Adrenal gland (tissue), 19 donors: ENCODE measurements at places on chromosomes 4 and X.

- no peak for DNase-seq
Observed at GRCh38 chrX:153596981-153597750, 1.8 kb downstream of the CCNQ start.

DNA sequence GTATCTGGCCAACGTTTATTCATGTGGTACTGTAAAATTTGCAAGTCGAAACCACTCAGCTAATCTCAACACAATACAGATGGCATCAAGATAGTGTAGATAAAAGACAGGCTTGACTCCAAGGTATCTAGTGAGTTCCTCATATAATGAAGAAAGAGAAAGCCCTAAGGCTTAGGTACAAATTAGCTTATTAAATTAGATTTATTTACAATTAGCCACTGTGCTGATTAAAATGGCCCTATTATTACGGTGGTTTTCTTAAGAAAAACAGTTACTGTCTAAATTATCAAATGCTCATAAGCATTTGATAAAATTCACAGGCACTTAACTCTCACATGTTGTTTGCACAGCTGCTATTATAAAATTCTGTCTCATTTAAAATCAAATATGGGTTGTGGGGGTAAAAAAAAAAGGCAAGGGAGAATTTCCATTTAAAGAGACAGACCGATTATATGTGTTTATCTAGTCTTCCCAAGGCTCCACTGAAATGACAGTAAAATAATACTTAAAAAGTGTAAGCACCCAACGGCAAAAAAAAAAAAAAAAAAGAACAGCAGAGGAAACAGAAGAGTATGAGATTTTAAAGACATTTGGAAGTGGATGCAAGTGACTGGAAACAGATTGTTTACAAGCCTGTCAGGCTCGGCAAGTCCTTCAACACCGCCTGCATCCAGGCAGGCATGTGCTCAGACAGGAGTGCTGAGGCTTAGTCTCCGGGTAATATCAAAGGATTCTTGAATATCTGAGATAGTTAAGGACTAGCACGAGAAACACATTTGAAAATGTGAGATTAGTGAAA, 55.1 kb downstream of the FAM13A start:
- no peak for DNase-seq

- DNase-seq: no peak
Observed at GRCh38 chr4:147076179-147076578, 130.5 kb upstream of the TTC29 start.

DNA sequence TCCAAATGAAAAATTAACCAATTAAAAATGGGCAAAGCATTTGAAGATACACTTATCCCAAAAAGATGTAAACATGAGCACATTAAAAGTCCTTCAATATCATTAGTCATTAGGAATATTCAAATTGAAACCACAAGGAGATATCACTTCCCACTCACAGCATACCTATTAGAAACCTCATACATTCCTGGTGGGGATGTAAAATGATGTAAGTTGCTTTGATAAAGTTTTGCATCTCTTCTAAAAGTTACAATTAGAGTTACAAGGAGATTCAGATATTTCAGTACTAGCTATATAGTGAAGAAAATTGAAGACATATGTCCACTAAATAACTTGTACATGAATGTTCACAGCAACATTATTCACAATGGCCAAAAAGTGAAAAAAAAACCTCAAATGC, 1109.3 kb upstream of the LCORL start:
- DNase-seq: no peak

GRCh38 chr4:98601708-98602107, 56.7 kb downstream of the TSPAN5 start:
- no peak for DNase-seq

GRCh38 chr4:38368613-38369012, 295.4 kb upstream of the KLF3 start:
- no peak for DNase-seq

DNA sequence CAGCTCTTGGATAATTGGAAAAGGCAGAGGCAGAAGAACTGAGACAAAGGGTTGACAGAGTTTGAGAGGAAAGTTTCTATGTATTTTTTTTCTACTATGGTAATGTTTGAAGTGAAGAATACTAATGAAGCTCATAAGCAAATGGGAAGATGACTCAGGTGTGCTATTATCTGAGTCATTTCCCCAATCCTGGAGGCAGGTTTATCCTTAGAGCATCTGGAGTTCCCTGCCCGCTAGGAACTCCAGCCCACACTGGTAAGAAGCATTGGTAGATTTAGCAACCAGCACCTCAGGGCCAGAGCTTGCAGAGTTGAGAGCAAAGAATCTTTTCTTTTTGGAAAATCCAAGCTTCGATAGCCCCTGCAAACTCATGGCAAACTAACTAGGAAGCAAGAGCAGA, 55.2 kb downstream of the DOCK11 start:
- DNase-seq: no peak

GRCh38 chr4:77510367-77510766, 95.3 kb upstream of the CXCL13 start:
- DNase-seq: no peak

DNA sequence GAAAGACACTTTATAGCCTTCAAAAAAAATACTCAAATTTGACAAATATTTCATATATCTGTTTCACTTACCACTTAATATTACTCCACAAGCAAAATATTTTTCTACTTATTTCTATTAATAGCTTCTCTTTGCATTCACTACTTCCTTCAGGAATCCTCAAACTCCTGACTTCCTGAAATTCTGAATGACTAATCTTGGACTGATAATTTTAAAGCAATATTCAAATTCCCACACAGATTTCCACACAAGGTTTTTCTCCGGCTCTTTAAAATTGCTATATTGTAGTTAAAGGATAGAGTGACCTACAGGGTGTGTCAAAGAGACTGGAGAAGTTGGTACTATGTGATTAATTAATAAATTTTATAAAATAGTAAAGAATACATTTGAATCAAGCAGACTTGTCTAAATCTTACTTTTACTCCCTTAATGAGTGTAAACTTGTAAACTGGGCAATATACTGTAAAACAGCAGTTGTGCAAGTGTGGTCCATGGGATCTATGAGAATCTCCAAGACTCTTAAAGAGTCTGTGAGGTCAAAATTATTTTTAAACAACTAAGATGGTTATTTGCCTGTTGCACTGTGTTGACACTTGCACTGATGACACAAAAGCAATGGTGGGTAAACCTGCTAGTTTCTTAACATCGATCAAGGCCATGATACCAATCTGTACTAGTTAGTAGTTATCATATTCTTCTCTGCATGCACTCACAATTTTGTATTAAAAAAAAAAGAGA, 44.5 kb downstream of the ANKRD17 start:
- no peak for DNase-seq

DNA sequence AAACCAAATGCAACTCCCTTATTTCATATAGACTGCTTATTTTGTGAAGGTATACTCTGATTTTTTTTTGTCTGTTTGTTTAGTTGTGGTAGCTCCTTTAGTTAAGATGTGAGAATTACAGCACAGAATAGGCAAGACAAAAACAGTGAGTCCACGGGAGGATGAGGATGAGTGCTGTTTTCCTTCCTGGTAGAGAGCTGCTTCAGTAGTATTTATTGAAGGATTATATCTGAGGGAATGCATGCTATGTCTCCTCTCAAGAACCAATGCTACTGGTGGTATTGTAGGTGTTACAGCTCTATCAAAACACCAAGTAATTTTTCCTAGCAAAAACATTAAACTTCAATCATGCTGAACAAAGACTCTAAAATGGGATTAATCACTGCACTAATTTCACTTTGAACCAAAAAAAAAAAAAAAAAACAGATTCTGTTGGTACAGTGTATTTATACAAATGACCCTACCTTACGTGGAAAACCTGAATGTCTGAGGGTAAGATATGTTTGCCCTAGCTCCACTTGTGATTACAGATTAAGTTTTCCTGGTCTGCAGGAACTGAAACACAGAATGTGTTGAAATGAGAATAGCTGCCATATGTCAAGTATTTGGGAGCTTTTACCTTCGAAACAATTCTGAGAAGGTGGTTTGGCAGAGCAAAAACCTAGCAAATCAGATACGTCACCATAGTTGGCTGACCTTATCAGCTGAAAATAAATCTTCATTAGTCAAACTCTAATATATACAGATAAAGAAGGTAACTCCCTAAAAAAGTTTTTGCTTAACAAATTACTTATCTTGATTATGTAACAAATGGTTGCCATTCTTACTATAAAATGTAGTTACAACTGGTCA, 40.3 kb downstream of the PPP3CA start:
- DNase-seq: no peak

DNA sequence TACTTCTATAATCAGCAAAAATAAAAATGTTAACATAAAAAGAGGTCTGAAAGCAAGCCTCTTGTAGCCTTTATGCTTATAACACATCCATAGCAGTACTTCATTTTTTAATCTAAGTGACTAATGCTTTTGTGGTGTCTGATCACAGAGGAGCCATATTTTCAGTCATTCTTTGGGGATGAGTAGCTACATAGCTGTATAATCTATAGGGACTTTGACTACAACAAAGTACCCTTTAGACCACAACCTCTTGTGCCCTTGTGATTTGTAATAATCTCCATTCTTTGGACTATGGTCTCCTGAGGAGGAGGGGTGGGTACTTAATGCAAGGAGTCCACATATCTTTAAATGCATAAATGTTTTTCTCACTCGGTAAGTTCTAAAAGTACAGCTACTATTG, 9.6 kb downstream of the DRP2 start:
- DNase-seq: no peak

- DNase-seq: no peak
Observed at GRCh38 chr4:123767806-123768205, 371.2 kb downstream of the SPRY1 start.

DNA sequence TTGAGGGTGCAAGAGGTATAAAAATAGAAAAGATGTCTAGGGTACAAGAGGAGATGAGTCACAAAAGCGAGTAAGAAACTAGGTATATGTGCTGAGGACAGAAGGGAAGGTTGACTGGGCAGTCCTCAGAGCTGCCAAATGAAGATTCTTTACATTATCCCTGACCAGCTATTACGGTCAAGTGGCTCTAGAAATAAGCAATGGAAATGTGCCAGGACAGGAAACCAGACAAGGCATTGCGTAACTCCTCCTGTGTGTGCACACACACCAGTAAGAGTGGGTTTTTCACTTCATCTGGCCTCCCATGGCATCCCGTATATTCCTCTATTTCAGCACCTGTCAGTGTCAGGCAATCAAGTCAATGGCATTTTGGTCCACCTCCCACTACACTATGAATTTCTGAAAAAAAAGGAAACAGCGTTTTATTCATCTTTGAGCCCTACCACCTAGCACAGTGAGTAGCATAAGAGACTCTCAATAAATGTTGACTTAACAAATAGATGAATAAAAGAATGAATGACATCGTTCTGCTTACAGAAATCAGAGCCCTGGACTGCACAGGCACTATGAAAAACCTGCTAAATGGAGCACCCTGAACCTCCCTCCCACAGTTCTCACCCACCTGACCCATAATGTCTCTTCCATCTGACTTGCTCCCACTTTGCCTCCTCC, 62.6 kb upstream of the KLF3 start:
- no peak for DNase-seq

- DNase-seq: no peak
Observed at GRCh38 chr4:143384381-143384994, 47.8 kb downstream of the GAB1 start.

DNA sequence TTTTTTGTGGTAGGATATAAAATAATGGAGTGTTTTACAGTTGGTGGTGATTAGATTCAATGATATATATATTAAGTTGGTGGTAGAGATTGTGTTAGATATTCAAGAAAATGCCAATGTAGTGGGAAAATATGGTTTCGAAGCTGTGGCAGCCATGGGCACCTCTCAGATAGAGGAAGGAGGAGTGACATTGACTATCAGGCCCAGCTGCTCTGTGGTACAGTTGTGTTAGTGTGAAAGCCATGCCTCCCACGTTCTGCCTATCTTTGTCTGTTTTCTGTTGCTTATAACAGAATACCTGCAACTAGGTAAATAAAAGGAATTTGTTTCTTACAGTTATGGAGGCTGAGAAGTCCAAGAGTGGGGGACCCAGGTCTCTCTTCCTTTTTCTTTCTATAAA, 101.9 kb downstream of the ARHGAP10 start:
- no peak for DNase-seq

DNA sequence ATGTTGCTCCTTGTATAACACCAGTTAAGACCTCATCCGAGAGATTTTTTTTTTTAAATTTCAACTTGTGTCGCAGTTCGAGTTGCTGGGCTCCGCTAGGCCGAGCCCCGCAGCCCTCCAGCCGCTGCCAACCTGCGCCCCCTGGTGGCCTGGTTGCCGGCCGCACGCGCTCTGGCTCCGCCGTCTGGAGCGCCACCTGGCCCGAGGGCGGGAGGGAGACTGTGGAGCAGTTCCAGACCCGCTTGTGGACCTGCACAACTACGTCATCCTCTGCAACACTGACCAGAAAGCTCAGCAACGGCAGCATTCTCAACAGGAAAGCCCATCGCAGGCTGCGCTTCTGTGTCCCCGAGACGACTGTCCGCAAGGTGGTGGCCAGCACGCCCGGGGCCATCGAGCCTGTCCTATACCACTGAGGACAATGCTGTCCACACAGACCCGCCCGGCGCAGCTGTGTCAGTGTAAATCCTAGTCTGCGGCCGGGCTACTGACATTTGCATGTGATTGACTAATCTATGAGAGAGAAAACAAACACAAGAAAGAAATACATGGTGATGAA, 39.1 kb downstream of the ARL9 start:
- DNase-seq: peak; percentile 82

- DNase-seq: no peak
Observed at GRCh38 chr4:53479736-53480525, 102.5 kb downstream of the FIP1L1 start.

DNA sequence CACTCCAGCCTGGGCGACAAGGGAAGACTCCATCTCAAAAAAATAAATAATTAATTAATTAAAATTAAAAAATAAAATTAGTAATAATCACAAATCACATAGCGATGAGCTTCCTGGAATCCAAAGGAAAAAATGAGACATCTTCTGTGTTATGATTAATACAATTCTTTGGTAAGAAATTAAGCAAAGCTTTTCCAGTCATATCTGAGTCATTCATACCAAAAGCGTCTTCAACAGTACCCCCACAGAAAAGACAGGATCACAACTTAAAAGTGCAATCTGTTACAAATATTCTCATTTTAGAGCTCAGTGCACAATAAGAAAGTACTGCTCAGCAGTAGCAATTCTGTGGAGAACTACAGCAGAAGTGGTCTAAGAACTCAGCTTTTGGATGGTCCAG, 168.5 kb upstream of the MXRA5 start:
- DNase-seq: no peak

GRCh38 chr4:123806056-123806455, 409.5 kb downstream of the SPRY1 start:
- DNase-seq: no peak

DNA sequence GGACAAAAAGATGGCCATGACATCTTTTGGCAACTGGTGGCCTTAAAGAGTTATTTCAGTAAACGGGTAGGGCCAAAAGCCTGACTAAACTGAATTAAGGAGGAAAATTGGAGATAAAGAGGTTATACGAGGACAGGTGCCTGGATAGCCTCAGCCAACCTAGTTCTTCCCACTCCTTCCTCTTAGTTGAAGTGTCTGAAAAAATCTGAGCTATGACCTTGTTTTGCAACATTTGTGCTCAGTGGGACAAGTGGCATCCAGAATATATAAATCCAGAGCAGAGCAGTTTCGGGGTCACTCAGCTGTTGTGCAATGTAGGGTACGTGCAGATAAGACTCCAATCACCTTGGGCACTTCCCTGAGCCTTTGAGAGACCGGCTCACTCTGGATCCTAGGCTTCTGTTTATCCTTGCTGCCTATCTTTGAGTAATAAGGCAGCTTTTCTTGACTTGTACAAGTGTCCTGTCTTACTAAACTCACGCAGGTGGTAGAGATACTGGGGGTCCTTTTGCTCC, 50.2 kb upstream of the MORC4 start:
- no peak for DNase-seq

- no peak for DNase-seq
Observed at GRCh38 chr4:66694739-66695138, 850.6 kb downstream of the CENPC start.
